ENCODE measurements at places on chromosomes 7 and 10.

DNA sequence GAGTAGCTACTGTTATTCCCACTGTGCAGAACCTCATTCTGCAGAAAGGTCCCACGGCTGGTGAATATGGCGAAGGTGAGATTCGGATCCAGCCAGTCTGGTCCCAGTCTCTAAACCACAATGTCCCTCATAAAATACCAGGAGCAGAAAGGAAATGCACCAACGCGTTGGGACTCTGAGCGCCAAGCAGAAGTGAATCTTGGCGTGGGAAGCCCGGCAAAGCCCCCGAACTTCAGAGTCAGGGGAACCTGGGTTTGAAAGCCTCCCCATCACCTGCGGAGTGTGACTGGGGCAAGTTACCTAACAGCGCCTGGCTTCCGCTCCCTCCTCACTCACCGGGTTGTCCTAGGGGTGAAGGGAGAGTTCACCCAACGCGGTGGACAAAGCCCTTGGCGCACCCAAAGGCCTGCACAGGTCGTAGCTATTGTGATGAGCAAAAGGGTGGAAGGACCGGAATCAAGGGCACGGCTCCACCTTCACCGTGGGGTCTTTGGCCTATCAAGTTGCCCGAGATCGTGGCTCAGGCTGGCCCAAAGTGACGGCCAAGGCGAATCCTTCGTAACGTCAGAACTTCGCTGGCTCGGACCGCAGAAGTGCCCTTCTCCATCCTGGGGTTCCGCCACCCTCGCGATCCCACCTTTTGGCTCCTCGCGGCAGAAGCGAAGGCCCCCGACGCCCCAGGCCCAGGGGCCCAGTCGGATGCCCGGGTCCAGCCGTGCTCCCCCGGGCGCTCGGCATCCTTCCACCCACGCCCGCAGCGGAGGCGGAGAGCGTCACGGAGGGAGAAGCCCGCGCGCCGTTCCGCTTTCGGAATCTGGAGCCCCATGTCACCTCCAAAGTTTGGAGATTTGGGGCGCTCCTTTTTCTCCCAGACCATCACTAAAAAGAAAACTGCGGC, 811 bp downstream of the RGS10 start:
- peak; percentile 42 for DNase-seq

DNA sequence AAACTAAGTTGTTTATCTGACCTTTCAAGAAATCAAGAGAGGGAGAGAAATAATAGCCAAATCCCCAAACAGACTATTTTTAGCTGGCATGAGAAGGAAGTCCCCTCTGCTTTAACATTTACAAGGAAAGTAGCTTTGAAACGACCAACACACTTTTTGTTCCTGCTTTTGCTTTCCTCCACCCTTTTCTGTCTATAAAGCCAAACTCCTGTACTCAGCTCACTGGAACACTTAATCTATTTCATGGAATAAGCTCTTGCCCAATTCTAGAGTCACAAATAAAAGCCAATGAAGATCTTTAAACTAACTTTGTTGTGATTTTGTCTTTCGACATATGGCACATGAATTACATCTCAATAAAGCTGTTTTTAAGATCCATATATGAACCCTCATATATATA, 86.8 kb upstream of the CCDC71L start:
- no peak for DNase-seq

DNA sequence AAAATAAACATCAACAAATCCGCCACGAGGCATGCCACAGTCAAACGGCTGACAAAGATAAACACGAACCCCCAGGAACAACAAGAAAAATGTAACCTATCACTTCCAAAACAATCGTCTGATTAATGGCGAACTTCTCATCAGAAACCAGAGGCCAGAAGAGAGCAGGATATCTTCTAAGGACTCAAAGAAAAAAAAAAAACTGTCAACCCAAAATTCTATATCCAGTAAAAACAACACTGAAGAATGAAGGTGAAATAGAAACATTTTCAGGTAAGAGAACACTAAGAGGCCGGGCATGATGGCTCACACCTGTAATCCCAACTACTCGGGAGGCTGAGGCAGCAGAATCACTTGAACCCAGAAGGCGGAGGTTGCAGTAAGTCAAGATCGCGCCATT, 54.3 kb downstream of the SLC29A4 start:
- DNase-seq: no peak

DNA sequence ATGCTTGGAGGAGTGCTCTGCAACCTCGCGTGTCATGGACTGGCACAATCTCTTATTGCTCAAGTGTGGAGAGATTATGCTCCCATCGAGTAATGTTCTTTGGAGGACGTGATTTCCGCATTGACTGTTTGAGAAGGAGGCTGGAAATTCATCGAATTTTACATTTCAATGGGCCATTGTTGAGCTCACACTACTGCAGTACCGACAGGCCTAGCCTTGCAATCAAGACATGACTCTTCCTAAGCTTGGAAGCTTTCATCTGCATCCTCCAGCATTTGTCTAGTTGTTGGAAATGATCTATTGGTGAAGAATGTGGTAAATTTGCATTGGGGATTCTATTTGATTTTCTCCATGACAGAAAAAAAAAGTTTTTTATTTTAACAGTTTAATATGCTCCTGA, 156.8 kb downstream of the FZD1 start:
- no peak for DNase-seq

GRCh38 chr7:29319719-29320521, 125.3 kb downstream of the CHN2 start:
- no peak for DNase-seq

- DNase-seq: no peak
These were observed 130.9 kb downstream of the SLC16A9 start for GRCh38 chr10:59578741-59579140.

GRCh38 chr10:52108236-52108635, 205.8 kb upstream of the DKK1 start:
- no peak for DNase-seq

- no peak for DNase-seq
These were observed 18.6 kb upstream of the DNAJB6 start for GRCh38 chr7:157318015-157318706.

GRCh38 chr10:69069090-69070042, 18.5 kb upstream of the SRGN start:
- no peak for DNase-seq

DNA sequence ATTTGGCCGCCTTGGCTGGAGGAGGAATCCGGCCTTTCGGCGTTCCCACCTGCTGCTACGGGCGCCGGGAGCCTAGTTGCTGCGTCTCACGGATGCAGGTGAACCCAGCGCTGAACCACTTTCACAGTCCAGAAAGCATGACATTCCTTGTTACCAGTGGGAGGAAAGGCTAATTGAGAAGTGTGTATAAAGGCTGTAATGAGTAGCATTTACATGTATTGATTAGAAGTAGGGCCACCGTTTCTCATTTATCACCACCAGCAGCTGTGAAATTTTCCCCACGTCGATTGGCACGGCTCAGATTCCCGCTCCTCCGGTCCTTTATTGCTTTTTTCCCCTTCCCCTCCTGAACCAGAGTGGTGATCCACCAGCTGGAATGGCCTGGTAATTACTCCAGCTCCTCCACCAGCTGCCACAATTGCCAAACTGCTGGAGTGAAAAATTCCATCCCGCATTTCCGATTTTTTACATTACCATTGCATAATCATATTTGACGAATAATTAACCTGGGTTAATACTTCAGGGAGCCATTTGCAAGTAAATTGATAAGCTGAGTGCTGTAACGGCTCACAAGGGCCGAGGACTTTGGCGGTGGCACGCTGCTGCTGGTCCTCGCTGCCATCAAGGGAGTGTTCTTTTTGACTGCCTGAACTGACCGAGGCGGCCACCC, 153.3 kb downstream of the POU6F2 start:
- no peak for DNase-seq

DNA sequence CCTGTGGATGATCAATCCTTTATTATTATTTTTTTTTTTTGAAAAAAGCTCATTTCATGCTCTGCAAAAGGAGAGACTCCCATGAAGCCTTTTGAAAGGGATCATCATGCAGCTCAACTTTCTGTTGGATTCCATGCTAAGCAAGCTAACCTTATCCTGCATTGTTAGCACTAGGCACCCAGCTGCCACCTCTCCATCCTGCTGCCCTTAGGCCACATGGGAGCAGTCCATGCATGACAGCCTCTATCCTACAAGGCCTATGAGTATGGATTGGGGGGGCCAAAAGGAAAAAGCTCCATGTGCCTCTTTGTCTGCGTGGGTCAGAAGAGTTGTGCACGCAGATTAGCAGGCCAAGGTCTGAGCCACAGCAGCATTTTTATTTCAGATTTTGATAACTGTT, 19.2 kb downstream of the SMNDC1 start:
- DNase-seq: no peak

- DNase-seq: no peak
These were observed 139.5 kb downstream of the ST7 start for GRCh38 chr7:117092785-117093184.

Data from muscle of back (tissue), 13 donors.